ENCODE measurements at places on chromosomes 6 and 20.
A peak's percentile ranks its signal among the peaks of the same experiment; 100 is the strongest.

DNA sequence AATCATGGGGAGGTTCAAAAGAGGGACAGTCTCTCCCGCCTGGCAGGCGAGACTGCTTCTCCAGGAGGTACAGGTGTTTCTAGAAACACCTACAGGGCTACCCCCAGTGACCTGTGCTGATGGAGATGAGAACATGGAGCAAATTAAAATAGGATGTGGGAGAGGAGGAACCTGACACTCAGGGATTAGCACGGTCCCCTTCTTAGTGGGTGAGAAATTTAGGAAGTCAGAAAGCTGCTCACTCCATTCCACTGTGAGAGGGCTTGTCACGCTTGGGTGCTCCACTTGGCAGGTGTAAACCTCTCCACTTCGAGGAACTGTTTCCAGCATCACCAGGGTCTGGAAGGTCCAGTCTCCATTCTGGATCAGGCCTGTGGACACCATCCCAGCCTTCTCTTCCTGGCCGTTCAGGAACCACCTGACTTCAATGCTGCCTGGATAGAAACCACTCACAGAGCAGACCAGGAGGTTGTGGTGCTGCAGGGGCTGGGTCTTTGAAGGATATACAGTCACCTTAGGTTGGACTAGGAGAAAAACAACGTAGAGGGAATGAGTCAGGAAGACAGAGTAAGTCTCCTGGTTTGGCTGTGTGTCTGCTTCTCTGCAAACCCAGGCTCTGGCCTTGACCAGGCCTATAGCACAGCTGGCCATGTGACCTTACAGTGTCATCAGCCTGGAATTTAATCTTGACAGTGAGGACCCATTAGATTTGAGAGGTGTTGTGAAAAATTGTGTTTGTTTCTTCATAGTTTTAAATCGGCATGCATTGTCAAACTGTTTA is 8.1 kb downstream of the HLA-DRB1 start:
- no peak for DNase-seq

GRCh38 chr20:62816884-62817873 is at the start of gene COL9A3:
COL9A3 (plus strand) TSS chr20:62817050; CDS start chr20:62817065, 15 bp downstream.
- no peak for DNase-seq

DNA sequence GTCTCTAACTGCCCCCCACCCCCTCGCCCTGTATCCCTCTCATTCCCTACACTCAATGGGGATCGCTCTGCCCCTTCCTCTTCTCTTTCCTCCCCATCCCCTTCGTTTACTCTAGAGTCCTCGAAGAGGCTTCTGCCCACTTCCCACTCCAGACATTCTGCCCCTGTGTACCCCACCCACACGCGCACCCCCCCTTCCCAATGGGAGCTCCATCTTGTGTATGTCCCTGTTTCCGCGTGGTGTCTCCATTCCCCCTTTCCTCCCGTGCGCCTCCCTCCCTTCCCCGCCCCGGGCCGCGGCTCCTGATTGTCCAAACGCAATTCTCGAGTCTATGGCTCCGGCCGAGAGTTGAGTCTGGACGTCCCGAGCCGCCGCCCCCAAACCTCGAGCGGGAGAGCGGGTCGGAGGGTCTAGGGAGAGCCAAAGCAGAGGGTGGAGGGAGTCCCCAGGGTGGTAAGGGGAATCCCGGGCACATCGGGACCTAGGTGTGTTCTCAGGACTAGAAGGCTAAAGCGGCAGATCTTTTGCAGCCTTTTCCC is 679 bp upstream of the RING1 start:
- no peak for DNase-seq

GRCh38 chr6:127022302-127022701 is 96.2 kb upstream of the RSPO3 start:
- no peak for DNase-seq

DNA sequence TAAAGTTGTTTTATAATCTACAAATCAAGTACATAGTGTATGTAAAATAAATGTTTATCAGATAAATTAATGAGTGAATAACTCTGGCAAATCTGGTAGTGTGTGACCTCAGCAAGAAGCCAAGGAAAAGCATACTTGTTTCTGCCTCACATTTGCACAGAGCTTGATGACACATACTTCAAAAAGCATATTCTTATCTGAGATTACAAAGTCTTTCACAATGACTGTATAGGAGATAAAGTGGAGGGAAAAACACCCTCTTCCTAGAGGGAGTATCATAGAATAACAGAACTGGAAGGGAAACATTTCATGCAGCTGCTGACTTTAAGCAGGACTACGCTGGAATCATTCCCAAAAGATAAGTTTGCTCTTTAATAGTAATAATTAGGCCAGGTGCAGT is 28.1 kb upstream of the AKAP7 start:
- no peak for DNase-seq

DNA sequence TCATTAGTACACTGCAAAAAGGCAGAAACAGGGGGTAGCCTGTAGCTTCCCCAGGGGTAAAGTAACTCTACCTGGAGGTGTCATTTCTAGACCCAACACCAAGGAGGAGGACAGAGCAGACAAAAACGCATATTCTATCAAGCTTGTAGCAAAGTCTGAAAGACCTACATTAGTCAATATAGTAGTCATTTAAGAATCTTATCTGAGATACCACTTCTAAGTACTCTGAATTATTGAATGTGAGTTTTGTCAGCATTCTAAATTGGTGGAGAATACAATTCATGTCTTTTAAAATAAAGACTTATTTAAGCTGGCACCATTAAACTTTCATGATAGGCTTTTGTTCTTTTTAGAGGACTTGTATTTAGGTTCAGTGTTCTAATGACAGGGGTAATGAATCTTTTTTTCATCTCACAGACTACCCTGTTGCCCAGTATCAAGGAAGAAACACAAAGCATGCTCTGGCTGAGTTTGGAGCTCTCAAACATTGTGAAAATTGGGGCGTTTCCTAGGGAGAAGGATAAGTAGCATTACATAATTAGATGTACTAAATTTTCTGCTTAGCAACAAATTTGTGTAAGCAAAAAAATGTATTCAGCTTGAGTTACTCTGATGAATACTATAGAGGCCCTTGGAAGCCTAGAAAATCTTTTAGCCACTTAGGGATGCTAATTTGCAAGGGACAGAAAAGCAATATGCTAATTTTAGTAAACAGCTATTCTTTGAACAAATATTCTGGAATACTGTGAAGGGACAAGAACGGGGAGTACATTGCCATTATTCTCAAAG is 255.4 kb upstream of the HSF2 start:
- DNase-seq: no peak

GRCh38 chr6:89243331-89243629 is 26.1 kb upstream of the GABRR1 start:
- DNase-seq: no peak

- DNase-seq: no peak
Observed at GRCh38 chr20:42474646-42475045, 715.1 kb downstream of the PTPRT start.

DNA sequence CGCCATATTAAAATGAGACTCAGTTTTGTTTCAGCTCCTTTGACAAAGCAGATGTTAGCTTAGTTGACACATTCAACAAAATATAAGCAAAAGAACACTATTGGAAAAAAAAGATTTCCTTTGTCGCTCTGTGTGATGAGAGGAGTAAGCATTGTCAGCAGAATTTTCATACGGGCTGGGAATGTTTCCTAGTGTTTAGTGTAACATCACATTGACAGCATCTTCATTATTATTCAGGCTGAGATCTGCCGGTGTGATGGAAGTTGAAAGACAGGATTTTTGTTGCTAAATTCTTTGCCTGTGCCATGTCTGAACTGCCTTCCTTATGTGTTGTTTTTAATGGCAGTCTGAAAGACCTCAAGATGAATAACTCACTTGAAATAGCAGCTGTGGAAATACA is 49.1 kb downstream of the GRM1 start:
- no peak for DNase-seq

GRCh38 chr6:16286151-16286522 is 47.8 kb downstream of the GMPR start:
- DNase-seq: peak; percentile 30

DNA sequence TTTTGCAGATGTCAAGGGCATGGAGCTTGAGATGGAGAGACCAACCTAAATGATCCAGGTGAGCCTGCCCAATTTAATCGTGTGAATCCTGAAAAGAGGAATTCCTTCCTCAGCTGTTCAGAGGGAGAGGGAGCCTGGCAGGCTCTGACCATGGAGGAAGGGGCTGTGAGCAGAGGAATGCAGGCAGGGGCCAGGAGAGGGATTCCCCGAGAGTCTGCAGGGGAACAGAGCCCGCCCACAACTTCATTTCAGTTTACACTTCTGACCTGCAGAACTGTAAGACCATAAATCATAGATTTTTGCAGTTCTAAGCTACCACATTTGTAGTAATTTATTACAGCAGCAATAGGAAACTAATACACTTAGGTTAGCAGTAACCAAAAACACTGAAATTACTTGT is 164.1 kb downstream of the TBXT start:
- DNase-seq: no peak

DNA sequence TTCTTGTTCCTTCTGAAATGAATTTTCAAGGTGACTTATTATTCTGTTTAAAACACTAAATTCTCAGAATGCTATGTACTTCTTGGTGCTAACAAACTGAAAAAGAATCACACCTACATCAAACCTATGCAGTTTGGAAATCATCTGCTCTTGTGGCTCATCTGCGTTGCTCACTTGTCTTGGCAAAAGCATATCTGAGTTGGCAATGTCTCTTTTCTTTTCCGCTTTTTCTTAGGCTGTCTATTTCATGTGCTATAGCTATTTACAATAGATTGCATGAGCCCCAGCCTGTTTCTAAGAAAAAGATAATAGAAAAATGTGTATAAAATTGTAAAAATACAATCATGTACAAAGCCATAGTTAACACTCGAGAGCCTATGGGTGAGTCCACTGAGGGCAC is 348.9 kb upstream of the AGPAT4 start:
- no peak for DNase-seq

DNA sequence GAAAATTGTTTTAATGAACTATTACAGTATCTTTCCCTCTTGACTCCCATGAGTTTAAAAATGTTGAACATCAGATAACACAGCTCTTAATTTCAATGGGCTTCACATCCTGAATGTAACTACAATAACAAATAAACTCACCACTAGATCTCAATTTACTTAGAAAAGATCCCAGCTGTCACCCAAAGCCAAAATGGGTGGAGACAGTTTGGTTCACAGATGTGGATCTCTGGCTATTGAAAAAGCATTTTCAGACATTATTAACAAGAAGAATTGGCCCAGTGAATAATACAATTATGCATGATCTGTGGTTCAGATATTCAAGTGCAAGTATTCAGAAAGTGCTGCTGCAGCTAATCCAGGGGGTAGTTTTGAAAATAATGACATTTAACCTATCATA is 184.7 kb upstream of the RALGAPA2 start:
- DNase-seq: no peak

GRCh38 chr6:32129297-32130088 is 595 bp downstream of the FKBPL start:
- no peak for DNase-seq

DNA sequence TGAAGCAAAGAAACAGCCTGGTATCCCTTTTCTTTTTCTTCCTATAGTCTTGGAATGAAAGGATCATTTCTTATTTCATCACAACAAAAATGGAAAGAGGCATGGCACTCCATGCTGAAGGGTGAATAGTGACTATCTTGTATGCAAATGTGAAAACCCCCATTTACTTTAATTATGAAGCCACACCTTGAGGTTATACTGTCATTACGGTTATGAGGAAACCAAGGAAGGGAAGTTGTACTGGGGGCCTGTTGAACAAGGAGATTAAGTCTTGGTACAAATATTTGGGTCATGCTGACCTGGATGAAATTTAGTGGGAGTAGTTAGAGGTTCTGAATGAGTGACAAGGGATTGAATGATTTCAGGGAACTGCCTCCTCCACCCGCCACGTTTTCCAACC is 8.7 kb upstream of the STXBP5 start:
- no peak for DNase-seq

DNA sequence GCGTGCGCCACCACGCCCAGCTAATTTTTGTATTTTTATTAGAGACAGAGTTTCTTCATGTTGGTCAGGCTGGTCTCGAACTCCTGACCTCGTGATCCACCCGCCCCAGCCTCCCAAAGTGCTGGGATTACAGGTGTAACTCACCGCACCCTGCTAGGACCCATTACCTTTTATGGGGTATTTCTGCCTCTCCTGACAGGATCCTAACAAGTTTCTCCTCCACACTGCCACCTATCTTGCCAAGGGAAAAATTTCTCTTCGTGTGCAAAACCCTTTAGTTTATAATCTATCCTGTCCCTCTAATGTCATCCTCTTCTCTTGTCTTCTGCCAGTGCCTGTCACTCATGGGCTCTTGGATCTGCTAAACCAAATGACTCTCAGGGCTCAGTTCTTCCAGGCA is 1.9 kb downstream of the STMND1 start:
- DNase-seq: no peak

DNA sequence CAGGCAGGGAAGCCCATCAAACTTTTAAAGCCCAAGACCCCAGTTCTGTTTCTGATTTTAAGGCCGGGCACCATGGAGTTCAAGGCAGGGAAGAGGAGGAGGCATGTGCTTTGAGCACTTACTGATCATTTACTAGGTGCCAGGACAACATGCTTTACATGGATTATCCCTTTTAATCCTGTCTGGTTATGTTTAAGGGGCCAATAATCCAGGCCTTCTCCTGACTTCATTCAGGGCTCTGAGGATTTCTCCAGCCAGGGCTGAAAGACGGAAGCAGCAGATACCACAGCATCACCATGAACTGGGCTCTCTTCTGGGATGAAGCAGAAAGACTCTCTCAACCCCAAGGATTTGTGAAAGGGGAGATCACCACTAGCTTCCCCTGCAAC is 4.1 kb downstream of the CCND3 start:
- DNase-seq: no peak

DNA sequence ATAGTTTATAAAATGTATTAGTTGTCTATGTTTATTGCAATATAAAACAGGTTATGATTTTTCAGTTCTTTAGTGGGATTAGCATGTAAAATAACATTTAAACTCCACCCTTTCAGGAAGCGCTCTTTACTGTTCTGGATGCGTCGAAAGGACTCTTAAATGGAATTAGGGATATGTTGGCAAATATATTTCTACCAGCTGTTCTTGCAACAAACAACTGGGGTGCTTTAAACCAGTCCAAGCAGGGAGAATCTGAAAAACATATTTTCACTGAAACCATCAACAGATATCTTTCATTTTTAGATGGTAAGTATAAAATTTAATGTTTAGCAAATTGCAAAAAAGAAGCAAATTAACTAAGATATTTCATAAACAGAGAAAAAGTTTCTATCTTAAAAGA is 21.8 kb downstream of the DNAH8 start:
- DNase-seq: no peak

All from kidney capillary endothelial cell (primary cell).